ENCODE measurements at places on chromosomes 16 and 17.
A peak's percentile ranks its signal among the peaks of the same experiment; 100 is the strongest.

- DNase-seq, result peak; percentile 54
Measured at GRCh38 chr17:63476854-63477479, at the start of gene ACE. Gene ACE, plus strand, starts transcription at chr17:63477061. Its CDS starts 34 bp downstream, at chr17:63477095.

GRCh38 chr16:549544-550263, 10.5 kb upstream of the PRR35 start:
- DNase-seq, result no peak

DNA sequence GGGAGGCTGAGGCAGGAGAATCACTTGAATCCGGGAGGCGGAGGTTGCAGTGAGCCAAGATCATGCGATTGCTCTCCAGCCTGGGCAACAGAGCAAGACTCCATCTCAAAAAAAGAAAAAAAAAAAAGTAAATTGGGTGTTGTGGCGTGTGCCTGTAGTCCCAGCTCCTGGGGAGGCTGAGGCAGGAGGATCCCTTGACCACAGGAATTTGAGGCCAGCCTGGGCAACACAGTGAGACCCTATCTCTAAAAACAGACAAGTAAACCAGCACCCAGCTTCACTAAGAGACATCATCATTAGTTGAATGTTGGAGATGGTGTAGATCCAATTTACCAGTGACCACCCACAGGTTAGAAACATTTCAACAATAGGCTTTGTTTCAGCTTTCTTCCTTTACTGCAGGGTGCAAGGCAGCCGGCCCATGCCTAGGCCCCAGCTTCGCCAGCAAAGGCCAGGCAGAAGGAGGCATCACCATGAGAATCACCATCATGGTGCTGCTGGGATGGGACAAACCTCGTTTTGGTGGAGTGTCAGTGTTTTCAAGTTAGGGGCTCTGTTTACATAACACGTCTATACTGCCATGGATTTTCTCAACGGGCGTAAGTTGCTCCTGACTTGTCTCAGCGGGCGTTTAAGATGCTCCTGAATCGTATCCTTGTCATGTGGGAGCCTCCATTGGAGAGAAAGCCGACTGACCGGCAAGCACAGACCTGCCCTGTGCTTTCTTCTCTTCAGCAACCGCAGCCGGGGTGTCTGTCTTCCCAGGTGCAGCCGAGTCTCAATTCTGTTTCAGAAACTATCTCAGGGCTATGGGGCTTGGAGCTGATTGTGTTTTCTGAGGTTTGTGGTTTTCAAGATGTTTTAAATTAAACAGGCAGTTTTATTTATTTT, 7.3 kb downstream of the TCF25 start:
- no peak for DNase-seq

GRCh38 chr17:28953444-28954118, 2.3 kb upstream of the PHF12 start:
- peak; percentile 54 for DNase-seq

Measured in PC-3 (cell line).